T-cell (primary cell): ENCODE measurements at places on chromosomes 4 and X.

DNA sequence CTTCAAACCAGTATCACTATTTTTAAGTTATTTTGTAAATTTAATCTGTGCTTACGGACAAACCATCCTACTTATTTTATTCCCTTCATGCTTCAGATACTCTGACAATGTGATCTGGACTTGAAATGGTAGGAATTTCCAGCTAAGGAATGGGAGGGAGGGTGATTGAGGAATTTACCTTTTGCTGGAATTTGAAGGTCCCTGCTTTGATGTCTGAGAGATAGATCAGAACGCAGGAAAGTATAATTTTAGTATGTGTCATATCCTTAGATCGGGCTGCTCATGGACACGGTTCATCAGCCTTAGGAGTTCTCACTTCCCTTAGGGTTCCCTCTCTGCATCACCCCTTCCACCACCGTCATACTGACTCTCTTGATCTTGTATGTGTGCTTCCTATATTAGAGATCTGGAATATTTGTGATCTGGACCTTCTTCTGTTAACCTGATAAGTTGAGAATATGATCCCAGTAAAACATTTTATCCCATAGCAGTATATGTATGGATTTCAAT, 16.8 kb downstream of the OCRL start:
- DNase-seq: no peak

DNA sequence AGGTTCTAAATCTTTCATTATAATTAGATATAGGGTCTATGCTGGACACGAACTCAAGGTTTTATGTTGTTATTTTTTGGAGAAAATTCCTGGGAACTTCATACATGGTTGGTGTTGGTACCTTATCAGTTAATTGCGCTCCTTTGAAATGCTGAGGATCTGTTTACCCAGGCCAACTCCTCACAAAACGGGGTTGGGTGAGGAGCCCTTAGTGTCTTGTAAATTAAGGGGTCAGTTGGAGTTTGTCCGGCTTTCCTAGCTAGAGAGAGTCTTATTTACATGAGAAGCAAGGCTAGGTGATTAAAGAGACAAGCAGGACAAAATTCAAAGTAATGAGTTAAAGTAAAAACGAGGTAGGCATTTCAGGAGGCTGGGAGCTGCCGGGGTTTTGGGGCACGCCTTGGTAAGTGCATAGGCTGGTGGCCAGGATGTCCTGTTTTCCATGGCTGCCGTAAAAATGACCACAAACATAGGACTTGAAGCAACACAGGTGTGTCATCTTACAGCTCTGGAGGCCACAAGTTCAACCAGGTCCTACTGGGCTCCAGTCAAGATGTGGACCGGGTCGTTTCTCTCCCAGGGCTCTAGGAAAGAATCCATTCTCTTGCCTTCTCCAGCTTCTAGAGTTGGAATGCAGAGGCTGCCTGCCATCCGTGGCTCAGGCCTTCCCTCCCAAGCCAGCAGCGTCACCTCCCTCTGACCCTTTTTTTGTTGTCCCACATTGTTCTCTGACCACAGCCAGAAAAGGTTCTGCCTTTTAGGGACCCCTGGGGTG, 19.8 kb downstream of the PSAPL1 start:
- no peak for DNase-seq

- DNase-seq: no peak
These were observed 16.7 kb upstream of the MCF2 start for GRCh38 chrX:139724626-139725025.

GRCh38 chr4:101155368-101155767, 192.0 kb downstream of the PPP3CA start:
- no peak for DNase-seq

- no peak for DNase-seq
These were observed 109.4 kb upstream of the MAP3K15 start for GRCh38 chrX:19624739-19625138.

DNA sequence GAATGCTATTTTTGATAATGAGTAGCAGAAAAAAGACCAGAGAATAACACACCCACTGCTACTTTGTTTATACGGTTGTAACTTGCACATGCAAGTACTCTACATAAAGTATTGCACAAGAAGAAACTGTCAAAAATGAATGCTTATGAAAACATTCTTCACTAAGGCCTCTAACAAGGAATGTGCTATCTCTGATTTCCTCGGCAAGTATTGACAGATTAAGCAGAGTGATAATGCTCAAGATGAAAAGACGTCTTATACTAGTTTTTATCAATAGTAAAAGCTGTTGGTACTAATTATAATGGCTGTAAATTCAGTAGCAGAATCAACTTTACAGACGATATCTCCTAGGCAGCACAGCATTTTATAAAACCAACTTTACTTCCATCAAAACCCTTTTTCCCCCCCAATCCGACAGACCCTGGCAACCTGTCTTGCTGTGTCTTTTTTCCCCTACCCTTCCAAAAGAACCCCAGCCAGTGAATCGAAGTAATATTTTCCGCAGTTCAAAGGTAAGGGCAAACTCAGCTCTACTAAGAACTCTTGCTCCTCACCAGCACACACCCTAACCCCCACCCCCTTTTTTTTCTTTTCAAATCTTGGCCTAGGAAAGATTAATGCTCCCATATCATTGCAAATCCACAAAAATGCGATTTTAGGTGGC, 1.5 kb downstream of the FRYL start:
- no peak for DNase-seq

DNA sequence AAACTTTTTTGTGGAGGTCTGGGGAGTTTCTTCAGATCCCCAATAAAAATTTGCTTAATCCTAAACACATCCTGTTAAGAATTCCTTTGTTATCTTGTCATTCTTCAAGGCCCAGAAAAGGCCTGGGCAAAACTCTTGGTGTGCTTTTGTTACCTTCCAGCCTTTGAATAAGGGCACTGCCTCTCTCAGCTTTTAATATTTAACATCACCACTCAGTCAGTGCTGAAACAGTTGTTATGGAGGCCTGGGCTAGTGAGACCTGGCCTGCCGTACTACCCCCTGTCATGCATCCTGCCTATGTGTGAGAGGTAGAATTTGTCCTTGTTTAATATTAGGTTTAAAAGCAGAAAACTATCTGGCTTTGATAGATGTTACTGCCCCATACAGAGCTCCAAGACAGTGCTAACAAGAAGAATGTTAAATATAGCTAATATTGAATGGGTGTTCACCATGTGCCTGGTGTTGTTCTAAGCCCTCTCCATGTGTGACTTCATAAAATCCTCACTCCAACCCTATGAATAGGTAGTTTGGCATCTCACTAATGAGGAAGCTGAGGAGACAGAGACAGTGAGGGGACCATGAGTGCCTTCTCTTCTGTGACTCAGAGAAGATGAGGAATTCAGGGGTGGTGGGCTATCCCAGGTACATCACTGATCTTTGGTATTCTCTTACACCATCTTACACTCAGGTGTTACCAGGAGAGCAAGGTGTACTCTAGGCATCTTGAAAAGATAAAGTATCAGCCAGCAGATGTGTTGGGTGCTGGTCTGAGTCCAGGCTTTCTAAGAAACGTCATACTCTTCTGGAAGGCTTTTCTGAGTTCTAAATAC, 6.2 kb downstream of the PPP1R2C start:
- no peak for DNase-seq

DNA sequence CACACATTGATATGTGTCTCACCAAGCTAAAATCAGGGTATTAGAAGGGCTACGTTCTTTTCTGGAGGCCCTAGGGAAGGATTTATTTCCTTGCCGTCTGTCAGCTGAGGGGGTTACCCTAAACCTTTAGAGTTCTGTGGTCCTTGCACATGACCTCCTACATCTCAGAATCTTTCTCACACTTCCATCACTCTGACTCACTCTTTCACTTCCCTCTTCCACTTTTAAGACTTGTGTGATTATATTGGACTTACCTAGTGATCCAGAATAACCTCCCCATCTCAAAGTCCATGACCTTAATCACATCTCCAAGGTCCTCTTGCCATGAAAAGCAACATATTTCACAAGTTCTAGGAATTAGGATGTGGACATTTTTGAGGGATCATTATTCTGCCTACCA, 53.6 kb upstream of the FUNDC1 start:
- no peak for DNase-seq

DNA sequence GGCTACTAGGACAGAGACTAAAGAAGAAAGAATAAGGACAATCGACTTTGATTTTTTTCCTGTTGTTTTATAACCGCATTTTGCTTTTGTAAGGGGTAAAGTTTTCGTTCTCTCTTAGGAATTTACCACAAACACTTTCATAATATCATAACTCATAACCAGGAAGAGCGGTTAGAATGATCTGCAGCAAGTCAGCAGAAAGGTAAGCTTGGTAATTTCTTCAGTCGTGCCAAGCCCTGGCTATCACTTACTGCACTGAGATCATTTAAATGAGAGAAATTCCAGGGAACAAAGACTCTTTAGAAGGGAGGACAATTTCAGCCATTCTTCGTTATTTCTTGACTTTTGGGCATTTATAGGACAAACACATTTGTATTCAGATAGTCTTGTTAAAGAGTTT, 258.1 kb downstream of the UNC5C start:
- DNase-seq: no peak

DNA sequence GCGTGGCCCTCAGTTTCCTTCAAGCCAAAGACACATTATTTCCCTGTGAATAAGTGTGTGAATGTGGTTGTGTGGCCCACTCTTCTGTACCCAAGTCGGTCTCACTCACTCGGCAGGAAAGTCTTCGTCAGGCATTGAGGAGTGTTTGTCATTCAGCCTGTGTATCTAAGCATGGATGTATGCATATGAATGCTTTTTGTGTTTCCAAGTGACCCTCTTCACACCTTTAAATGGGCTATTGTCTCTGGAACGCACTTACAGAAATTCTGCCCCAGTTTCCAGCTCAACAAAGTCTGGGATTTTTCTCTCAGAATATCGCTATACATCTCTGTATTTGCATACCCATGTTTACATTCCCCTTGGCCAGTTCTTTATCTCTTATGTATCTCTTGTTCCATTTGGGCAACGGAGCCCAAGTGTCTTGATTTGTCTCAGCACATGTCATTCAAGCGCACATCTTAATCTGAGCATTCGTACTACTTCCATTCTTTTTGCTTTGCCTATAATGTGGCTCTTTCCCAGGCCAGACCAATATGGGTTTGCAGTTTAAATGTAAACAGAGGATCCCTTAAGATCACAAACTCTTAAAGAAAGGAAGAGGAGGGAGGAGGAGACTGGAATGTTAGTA, 4.8 kb downstream of the BCOR start:
- no peak for DNase-seq

- DNase-seq: no peak
These were observed 91.6 kb downstream of the ANXA10 start for GRCh38 chr4:168183717-168184571.

GRCh38 chr4:6134612-6135220, 65.6 kb downstream of the JAKMIP1 start:
- DNase-seq: peak; percentile 24

DNA sequence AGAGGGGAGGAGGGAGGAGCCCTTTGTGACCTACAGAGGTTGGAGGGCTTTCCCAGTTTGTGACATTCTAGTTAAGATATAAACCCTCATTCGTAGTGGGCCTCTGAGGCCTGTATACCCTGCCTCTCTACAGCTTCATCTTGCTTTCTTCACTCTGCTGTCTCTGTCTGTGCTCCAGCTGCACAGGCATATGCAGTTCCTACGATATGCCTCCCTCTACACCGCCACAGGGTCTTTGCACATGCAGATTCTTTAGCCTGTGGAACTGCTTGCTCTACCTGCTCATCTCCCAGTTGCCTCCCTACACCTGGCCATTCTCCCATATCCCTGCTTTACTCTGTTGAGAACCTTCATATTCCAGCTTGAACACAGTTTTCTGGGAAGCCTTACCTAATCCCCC, 38.1 kb downstream of the SLIT2 start:
- DNase-seq: no peak

DNA sequence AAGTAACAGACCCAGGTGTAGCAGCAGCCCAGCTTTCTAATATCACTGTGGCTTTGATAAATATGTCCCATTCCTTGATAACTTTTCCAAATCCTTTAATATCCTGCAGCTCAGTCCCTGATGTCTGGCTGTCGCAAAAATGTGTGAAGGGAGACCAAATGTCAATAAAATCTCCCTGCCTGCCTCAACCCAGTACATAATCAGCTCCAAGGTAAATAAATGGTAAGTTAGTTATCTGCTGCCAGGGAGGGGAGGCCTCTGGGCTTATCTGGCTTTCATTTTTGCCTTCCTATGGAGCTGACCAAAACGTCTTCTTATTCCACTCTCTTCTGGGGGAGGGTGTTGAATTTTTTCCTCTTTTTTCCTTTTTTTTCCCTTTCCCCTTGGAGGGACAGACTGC, 630.6 kb downstream of the MID1IP1 start:
- DNase-seq: no peak

GRCh38 chr4:55358668-55359067, 12.6 kb downstream of the SRD5A3 start:
- no peak for DNase-seq

DNA sequence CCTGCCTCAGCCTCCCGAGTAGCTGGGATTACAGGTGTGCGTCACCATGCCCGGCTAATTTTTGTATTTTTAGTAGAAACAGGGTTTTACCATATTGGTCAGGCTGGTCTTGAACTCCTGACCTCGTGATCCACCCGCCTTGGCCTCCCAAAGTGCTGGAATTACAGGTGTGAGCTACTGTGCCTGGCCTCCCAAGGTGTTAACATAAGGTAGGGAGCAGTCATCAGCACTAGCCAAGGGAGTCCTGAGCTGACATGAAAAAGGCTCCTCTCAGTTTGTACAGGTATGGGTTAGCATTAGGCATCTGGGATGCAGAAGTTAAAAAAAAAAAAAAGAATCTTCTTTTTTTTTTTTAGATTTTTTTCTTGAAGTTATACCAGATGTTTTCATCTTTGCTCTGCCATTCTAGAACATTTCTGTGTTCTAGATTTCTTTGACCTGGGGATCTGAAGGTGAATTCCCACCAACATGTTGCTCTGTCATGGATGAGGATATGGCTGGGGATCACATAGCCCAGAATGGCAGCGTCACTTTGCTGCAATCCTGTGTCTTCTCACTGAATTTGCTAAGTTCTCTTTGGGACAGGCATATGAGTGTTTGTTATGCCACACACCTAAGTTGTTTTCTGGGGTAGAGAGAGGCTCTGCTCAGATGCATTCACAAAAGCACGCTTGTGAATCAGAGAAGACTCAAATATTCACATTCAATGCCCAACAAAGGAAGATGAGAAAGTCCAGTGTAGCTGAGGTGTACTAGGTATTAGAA, 24.4 kb upstream of the PLA2G12A start:
- no peak for DNase-seq

- DNase-seq: no peak
These were observed 149.9 kb upstream of the IL15 start for GRCh38 chr4:141486375-141486997.

- no peak for DNase-seq
These were observed 94.2 kb downstream of the TENM3 start for GRCh38 chr4:182337366-182337765.

GRCh38 chr4:62080431-62080830, 880.3 kb downstream of the ADGRL3 start:
- DNase-seq: no peak
